Stimulated activated CD8-positive, alpha-beta memory T cell treated with anti-CD3 and anti-CD28 coated beads, Interleukin-4, amount 100 ng/mL, for 24 hours (primary cell): ENCODE measurements at places on chromosomes 2 and 18.

- no peak for DNase-seq
These were observed 678.9 kb upstream of the CELF4 start for GRCh38 chr18:38244480-38244879.

DNA sequence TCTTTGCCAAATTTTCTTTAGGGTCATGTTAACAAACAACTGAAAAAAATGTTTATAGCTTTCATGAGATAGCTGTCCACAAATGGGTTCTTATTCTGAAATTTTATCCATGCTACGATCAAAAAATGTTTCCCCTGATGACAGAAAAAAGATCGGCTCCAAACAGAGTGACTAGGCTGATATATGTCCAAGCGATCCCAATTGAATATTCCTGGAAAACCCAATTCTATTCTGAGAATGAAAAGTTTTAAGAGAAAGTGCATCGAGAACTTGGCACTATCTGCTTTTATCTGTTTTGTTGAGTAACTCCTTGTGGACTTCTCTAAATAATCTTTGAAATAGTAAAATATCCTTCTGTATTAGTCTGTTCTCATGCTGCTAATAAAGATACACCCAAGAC lies 19.1 kb downstream of the KCNE4 start:
- DNase-seq, result no peak

DNA sequence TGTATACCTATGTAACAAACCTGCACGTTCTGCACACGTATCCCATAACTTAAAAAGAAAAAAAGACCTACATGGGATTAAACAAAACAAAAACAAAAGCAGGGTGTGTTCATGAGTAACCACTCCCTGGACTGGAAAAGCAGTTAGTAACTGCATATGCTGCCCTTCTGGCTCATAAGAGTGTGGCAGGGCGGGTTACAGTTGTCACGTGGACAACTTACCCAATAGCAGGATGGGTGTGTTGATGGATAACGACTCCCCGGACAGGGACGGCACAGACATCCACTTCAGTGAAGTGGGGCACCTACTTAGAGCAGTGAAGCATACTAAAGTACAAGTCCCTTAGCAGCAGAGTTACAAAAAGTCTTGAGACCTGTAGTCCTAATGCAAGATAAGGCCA lies 136.7 kb downstream of the CCBE1 start:
- DNase-seq, result no peak

- DNase-seq, result no peak
These were observed 156.8 kb downstream of the L3MBTL4 start for GRCh38 chr18:6257950-6258349.

- DNase-seq, result no peak
These were observed 58.6 kb downstream of the ADCYAP1 start for GRCh38 chr18:963276-963675.
